Lower lobe of right lung (tissue), 2 donors: ENCODE measurements at places on chromosomes 12 and 14. TPM values are rescaled to one million over a fixed set of nuclear protein-coding genes. Genes with fewer than 3 reads are reported as not detected.

DNA sequence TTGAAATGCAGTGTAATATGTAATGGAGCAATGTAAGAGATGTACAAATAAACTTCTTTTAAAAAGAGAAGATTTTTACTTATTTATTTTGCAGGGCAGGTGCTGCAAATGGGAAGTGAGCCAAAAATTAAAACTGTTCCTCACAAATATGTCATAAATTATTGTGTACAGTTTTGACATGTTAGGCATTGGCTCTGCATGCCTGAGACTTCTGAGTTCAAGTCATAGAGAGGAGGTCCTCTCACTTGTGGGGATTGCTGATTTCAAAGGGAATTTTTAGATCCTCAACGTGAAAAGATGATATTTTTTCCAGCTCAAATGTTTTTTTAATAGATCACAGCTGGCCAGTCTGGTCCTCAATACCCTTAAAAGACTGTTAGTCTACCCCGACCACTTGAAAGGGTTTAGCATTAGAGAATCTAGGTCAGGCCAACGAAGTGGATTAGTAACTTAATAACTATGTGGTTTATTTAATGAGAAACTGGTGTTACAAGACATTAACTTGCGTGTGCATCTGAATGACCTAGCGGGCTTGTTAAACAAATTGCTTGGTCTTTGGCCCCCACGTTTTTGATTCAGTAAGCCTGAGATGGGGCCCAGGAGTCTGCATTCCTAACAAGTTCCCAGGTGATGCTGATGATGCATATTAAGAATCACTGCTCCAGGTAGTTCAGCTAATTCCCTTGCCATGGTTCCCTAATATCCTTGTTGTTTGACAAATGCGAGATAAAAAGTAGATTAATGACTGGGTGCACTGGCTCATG lies 30.9 kb upstream of the WDR89 start:
- no peaks in the 10 kb centered on the region for H3K27me3 ChIP-seq
- H3K4me3 ChIP-seq = no peak overlapping the region
- no peak for DNase-seq
- no peaks in the 10 kb centered on the region for H3K4me1 ChIP-seq
- H3K27ac ChIP-seq = no peak overlapping the region

DNA sequence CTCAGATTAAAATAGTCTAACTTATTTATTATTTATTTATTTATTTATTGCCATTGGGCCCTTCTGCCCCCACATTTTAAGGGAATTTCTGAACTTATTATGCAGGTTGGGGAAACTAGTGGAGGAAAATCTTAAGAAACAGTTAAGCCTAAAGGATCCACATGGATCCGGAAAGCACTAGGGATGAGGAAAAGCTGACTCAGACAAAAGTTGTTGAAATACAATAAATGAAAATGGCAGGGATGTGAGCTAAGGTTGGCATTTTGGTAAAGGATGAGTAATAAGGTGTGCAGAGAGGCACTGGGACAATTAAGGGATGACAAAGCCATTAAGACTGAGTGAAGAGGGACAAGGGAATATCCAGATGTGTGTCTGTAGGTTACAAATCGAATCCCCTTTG lies 20.7 kb upstream of the CSRP2 start:
- H3K27ac ChIP-seq = no peak overlapping the region
- no peaks in the 10 kb centered on the region for H3K27me3 ChIP-seq
- no peak overlapping the region for H3K4me3 ChIP-seq
- H3K36me3 ChIP-seq = no peaks in the 10 kb centered on the region
- no peaks in the 10 kb centered on the region for H3K4me1 ChIP-seq

DNA sequence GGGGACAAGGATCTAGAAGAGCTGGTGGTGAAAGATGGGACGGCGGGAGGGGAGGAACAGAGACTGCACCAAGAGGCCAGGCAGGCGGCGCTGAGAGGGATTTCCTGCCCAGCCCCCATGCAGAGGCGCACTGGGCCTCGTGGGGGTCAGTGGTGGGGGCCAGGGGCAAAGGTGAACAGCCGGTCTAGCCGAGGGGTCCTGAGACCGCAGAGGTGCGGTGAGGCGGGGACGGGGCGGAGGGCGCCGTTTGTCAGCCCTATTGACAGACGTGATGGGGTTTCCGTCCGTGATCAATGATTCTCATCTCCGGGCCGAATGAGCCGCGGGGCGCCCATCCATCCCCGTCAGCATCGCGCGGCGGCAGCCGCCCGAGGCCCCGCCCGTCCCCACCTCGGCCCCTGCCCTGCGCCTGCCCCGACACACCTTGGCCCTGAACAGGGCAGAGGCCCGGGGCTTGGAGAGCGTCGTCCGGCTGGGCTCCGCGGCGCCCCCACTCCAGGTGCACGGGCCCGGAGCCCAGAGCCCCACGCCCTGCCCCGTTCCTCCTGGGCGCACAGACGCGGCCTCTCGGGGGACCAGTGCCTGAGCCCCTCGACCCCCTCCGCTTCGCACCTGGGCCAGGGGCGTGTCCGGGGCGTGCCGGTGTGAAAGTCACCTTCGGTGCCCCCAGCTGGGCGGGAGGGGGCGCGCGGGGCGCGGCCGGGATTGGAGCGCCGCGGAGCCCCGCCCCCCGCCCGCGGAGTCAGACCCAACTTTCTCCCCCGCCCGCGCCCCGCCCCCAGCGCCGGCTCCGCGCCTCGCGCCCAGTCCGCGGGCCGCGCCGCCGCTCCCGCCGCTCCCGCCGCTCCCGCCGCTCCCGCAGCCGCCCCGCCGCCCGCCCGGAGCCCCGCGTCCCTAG lies at the start of gene NXPH4:
NXPH4 (plus strand) TSS at position 781 of the 898 bp plus-strand sequence. CDS start 176 bp downstream, outside the sequence.
- peaks cover 69% of the 10 kb centered on the region for H3K27me3 ChIP-seq
- peak within 1 kb of the TSS; percentile 52 for H3K4me3 ChIP-seq
- DNase-seq = no peak
- H3K36me3 ChIP-seq = peaks cover 15% of the 10 kb centered on the region

Gene PGF
- 3.0 TPM for total RNA-seq

DNA sequence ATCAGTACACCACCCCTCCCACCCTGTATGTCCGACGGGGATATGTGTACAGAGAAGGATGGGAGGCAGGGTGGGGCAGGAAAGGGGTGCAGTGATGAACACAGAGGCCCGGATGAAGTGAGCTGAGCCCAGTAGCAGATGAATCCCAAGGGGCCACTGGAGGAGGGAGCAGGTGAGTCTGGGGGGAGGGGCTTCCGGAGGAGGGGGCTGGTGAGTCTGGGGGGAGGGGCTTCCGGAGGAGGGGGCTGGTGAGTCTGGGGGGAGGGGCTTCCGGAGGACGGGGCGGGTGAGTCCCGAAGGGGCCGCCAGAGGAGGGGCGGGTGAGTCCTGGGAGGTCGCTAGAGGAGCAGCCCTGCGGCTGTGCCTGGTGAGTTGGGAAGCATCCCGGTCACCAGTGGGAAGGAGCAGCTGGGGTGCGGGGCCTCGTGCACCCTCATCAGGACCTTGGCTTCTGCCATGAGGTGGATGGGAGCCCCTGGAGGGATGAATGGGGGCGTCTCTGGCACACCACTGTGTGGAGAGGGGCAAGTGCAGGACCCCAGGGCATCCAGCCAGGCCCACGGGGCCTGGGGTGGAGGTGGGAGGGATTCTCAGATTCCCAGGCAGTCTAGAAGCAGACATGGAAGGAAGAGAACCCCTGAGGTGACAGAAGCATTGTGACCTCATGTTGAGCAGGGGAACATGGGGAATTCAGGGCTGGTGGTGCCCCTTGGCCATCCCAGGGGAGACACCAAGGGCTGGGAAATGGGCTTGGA lies 14.0 kb downstream of the BEGAIN start:
- H3K27ac ChIP-seq = no peak overlapping the region
- H3K36me3 ChIP-seq = no peaks in the 10 kb centered on the region
- H3K4me3 ChIP-seq = no peak overlapping the region
- H3K4me1 ChIP-seq = peaks cover 5% of the 10 kb centered on the region
- H3K27me3 ChIP-seq = peaks cover 57% of the 10 kb centered on the region

Gene HOXC9
- not detected for total RNA-seq

DNA sequence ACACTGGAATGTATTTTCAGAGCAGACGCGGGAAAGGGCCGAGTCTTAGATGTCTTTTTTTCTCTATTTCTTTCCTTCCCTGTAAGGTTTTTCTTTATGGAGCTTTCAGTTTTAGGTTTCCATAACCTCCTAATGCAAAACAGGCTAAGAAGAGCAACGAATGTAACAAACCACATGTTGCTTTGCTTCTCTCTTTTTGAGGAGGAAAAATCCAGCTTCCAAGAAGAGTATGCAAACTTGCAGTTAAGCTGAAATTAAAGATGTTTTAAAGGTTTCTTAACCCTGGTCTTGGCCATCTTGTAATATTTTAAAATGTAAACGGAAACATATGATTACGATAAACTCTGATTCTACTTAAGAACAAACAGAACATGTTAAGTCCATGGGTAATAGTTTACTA lies 86.9 kb downstream of the PRICKLE1 start:
- no peak overlapping the region for H3K27ac ChIP-seq
- no peaks in the 10 kb centered on the region for H3K27me3 ChIP-seq
- no peak for DNase-seq
- H3K4me3 ChIP-seq = no peak overlapping the region

DNA sequence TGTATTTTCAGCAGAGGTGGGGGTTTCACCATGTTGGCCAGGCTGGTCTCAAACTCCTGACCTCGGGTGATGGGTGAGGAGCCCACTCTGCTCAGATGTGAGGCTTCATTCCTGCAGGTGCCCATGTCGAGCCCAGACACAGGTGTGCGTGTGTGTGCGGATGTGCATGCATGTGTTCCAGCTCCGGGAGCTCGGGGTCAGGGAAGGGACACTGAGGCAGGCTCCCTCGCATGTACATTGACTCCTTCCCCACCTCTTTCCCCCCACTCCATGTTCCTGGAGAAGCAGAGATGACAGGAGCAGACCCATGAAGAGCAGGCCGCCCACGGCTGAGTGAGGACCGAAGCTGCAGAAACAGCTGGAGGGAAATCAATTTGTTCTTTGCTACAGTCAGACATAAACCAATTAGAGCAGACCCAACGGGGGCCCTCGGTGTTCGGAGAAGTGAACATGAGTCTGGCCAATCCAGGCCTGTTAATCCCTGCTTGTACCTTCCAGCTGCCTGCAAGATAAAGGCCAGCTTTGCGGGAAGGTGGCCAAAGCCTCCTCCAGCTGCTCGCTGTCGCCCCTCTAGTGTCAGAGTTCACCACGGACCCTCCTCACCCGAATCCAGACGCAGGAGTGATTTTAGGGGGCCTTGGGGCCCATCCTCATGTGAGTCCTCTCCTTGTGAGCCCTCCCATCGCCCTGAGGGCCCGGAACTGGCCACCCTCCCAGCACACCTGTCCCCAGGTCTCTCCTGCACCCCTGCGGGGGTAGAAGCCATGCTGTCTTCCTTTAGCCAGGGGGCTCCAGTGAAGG lies 321.0 kb upstream of the RTL1 start:
- no peak overlapping the region for H3K27ac ChIP-seq
- H3K36me3 ChIP-seq = no peaks in the 10 kb centered on the region
- H3K4me1 ChIP-seq = no peaks in the 10 kb centered on the region
- no peaks in the 10 kb centered on the region for H3K27me3 ChIP-seq

- H3K27ac ChIP-seq = no peak overlapping the region
- no peak for DNase-seq
- no peaks in the 10 kb centered on the region for H3K27me3 ChIP-seq
- H3K4me3 ChIP-seq = no peak overlapping the region
Observed at GRCh38 chr14:61484031-61484430, 162.7 kb downstream of the PRKCH start.
